ENCODE measurements at places on chromosomes 7 and 10. TPM values are rescaled to one million over a fixed set of nuclear protein-coding genes. Genes with fewer than 3 reads are reported as not detected.

The ANXA11 gene
- total RNA-seq: 318 TPM

The LLCFC1 gene
- not detected for total RNA-seq

The SPAM1 gene
- not detected for total RNA-seq

The SCART1 gene
- 1.3 TPM for total RNA-seq

The ACSM6 gene
- not detected for total RNA-seq

The GPR26 gene
- total RNA-seq: not detected

The CADPS2 gene
- 11.8 TPM for total RNA-seq

The AKR1B1 gene
- 261 TPM for total RNA-seq

The RELN gene
- 2.1 TPM for total RNA-seq

The DNAH11 gene
- total RNA-seq: 0.98 TPM
